Activated CD4-positive, alpha-beta T cell treated with anti-CD3 and anti-CD28 coated beads, Interleukin-2, amount 50 U/mL, for 16 hours (primary cell): ENCODE measurements at places on chromosomes 2 and 18.

DNA sequence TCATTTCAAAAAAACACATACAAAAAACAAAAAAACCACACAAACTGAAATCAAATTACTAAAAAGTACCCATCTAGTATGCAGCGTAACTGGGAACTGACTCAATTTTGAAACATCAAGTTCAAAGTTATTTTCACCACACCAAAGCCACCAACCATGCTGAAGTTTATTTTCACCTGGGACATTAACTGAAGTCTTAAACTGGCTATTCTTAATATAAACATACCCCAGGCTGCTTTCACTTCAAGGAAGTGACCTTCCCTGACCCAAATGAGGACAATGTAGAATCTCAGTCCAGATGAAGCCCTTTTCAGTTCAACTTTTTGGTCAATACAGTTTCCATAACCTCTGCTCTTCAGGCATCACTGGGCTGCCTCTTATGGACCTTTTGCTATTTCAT lies 84.6 kb downstream of the PIGN start:
- peak; percentile 43 for DNase-seq

DNA sequence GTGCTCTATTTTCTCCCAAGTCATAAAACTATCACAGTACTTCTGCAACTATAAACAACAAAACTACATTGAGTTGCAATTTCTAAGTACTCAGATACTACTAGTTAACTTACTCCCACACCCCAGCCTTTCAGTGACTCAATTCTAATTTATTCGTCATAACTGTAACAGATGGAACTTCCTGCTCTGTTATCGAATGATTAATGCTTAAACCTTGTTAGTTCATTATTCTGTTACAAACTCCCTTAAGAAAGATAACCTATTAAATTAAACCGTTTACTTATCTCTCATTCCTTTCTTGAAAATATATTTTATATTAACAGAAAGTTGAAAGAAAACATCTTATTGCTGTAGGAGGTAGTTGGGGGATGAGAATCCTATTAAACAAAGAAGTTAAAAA lies 17.0 kb downstream of the TNFAIP6 start:
- peak; percentile 78 for DNase-seq

DNA sequence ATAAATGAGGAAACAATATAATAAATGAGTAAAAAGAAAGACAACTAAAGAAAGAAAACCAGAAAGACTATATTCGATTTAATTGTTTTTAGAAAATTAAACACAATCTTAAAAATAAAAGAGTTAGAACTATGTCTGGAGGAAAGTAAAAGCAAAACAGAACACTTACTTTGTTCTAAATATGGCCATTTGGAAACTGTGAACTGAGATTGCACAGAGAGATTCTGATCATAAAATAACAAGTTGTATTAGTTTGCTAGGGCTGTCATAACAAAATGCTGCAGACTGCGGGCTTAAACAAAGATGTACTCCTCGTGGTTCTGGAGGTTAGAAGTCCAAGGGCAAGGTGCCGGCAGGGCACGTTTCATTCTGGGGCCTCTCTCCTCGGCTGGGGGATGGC lies 128.1 kb upstream of the AQP4 start:
- DNase-seq: no peak

- no peak for DNase-seq
These were observed 17.7 kb downstream of the ATOH8 start for GRCh38 chr2:85771486-85771885.

GRCh38 chr2:62792408-62792807 lies 86.9 kb downstream of the EHBP1 start:
- DNase-seq: no peak

- DNase-seq: no peak
These were observed 4.5 kb downstream of the SLC19A3 start for GRCh38 chr2:227713291-227713690.

DNA sequence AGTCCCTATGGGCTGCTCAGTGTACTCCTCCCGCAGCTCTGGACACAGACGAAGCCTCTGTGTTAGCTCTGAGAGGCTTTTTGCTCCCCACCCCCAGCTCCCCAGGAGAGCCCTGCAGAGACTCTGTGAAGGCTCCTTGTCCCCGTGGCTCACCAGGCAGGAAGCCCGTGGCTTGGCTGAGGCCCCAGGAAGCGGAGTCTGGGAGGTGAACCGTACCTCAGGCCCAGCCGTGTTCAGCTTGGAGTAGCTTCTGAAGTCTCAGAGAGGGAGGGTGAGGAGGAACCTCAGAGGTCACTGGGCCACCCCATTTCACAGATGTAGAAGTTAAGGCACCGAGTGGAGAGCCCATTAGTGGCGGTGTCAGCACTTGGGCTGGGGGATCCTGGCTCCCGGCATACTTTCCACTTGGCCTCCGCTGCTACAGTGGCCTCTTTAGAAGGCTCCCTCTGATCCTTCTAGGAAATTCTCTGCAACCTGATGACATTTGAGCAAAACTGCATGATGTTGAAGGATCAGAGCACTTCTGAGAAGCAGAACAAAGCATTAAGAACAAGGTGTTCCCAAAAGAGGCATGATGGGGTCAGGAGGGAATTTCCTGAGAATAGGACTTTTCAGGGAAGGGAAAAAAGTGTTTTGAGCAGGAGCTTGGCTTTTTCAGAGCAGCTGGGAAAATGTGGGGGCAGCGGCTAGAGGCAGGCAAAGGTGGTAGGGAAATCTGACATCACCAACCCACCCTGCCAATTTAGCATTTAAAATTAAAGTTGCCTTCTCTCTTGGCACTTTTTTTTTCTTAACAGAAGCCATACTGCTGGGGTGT lies 79.1 kb downstream of the MCFD2 start:
- DNase-seq: no peak

DNA sequence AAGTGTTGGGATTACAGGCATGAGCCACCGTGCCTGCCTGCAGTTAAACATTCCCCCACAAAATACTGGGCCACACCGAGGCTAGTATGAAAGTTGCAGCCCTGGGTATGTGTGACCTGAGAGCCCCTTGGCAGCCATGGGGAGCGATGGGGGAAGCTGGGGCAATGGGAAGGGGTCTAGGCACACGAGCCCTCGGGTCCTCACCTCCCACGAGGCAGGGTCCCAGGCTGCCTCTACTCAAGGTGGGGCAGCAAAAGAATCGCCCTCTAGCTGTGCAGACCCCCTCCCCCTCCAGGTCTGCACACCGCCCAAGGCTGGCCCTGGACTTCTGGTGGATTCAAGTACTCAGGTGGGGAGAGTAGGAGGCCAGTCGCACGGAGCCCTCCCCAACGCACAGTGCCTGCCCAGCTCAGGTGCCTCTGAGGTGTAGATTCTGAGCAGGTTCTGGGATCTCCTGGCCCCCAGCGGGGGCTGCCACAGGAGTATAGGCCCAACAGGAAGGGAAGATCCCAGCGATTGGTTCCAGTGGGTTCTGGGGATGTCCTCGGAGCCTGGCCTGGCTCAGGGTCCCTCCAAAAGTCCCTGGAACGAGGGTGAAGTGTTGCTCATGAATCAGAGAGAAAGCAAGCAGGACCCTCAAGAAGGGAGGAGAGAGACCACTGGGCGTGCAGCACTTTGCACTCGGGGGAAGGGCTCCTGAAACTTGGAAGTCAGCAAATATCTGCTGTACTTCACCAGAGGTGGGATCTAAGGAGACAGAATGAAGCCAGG lies 2.6 kb downstream of the GPR35 start:
- DNase-seq: no peak

DNA sequence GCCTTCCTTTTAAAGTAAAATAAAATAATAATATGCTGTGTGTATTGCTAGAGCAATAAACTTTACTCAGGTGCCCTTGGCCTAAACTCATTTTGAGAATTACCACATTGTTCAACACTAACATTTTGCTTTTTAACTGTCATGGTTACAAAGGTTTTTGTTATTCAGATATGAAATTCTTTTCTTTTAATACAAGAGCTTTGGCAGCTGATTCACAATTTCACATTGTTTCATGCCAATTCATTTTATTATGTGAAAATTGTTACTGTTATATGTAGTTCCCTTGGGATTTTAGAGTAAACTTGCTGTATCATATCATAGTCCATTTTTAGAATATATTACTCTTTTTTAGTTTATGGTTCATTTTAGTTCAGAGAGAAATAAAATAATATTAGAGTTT lies 65.8 kb upstream of the ZNF804A start:
- DNase-seq: no peak

DNA sequence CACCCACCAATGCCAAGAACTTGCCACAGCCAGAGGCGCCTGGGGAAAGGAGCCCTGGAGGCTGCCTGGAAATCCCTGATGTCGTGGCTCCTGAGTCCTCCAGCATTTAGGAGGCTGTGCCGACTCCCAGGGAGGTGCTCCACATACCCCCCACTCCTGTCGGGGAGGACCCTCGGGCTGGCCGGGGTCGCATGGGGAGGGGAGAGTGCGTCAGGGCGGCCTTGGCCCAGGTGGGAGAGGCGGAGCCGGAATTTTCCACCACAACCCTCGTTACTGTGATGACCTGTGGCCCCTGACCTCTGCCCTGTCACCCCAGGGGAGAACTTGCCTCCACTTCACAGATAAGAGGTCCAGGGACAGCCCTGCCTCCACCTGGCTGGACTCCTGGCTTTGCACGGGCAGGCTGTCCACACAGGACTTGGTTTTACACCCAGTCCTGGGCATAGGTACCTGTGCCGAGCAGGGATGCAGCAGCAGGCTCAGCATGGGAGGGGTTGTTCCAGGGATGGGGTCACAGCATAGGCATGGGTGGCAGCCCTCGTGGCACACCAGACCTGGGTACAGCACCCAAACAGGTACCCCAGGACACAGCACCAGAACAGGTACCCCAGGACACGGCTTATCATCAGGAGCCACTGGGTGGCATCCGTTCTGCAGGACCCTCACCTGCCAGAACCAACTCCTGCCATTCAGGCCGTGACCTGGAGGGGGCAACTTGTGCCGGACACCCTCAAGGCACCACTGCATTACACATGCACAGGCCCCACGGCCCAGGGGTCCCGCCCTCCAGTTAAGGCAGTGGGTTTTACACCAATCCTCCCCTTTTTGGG lies 12.3 kb upstream of the AGXT start:
- no peak for DNase-seq

DNA sequence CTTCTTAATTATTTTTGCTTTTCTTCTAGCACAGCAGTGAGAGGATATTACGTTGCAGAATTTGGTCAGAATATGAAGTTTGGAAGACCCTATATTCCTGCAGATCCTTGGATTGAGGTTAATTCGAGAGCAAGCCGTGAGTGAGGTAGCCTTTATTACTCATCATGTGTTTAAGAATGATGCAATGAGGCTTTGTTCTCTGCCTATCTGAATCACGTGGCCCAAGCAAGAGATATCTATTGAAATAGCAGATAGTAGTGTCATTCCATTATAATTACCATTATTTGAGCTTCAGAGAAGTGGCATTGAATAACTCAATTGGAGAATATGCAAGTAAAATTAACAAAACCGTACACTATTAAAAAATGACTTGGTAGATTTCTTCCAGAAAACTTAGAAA lies 641.1 kb downstream of the TMEM182 start:
- DNase-seq: no peak

- peak; percentile 83 for DNase-seq
These were observed 18.6 kb upstream of the COL6A3 start for GRCh38 chr2:237432484-237433092.

DNA sequence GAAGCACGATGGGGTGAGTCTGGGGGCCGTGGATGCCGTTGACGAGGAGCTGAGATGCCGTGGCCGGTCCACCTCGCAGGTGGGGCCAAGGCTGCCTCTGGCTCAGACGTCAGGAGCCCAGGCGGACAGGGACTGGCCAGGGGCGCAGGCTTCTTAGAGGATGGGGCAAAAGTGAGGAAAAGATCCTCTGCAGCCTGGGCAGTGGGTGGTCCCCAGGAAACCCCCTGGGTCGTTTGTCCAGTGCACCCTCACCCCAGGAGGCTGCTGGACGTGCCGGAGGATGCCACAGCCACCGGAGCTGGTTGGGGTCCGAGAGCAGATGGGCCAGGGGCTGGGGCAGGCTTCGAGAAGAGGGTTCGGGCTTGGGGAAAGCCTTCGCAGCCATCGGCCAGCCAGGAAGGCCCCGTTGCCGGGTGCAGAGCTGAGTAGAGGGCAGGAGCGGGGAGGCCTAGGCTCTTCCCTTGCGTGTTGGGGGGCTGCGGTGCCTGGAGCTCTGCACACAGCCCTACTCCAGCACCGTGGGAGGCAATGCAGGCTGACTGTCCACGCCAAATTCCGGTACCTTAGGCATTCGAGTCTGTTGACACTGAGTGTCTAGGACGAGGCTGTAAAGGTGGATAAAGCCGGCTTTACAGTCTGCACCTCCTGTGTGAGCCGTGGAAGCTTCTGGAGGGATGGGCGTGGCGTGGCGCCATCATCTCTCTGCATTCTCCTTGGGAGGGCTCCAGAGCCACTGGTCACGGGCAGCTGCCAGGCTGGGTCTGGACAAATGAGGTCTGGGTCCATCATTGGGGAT lies 18.8 kb downstream of the GPC1 start:
- DNase-seq: no peak

GRCh38 chr2:162092658-162093556 lies 18.9 kb upstream of the DPP4 start:
- DNase-seq: no peak

- DNase-seq: no peak
These were observed 116.9 kb downstream of the RND3 start for GRCh38 chr2:150370561-150370960.

DNA sequence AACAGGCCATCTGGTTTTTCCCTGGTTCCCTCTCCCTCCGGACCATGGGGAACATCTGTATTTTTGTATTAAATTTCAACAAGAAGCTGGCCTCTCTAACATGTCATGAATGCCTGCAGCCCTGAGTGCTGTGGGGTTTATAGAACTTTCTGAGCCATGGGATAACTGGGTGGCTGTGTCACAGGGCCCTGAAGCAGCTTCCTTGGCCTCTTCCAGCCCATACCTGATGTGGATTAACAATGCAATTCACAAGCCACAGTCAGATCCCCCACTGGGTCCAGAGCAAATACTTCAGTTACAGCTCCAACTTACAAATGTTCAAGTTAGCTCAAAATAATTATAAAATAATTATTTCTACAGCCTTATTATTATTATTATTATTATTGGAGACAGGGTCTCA lies 307.8 kb upstream of the CELF4 start:
- DNase-seq: no peak

DNA sequence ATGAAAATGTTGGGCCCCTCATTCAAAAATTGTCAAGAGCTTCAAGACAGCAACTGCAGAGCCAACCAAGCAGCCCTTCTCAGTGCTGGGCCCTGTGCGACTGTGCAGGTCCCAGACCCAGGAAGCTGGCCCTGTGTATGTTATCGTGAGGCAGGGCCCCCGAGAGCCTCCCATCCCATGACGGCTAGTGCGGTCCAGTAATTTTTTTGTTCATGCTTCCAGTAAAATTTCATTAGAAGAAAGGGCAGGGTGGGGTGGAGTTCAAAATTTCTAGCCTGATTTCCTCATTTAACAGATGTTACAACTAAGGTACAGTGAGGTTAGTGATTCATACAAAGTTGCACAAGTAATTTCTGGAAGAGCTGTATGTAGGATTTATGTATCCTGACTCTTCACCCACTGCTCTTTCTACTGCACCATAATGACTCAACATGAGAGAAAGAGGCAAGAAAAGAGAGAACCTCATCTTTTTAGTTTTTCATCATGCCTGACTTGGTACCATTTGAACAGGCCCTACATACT lies 105.5 kb downstream of the ZEB2 start:
- peak; percentile 88 for DNase-seq

DNA sequence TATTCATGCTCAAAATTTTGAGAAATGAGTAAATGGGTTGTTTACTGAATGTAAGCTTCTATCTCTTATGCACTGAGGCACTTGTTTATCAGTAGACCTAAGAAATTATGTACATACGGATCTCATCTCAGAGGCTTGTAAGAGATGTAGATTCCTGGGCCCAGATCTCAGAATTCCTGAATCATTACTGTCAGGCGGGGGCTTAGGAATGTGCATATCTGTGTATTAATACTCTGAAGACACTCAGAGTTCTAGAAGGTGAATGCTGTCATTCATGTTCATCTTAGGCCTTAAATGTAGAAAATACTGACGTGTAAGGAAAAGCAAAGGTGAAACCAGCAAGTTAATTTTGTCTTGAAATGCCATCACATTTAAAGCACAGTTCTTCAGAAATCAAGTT lies 169.6 kb downstream of the FMNL2 start:
- DNase-seq: no peak
